Stimulated activated CD4-positive, alpha-beta T cell treated with anti-CD3 and anti-CD28 coated beads, Interleukin-4, amount 100 ng/mL, for 48 hours (primary cell): ENCODE measurements at places on chromosomes 13 and 19.
A peak's percentile ranks its signal among the peaks of the same experiment; 100 is the strongest.

DNA sequence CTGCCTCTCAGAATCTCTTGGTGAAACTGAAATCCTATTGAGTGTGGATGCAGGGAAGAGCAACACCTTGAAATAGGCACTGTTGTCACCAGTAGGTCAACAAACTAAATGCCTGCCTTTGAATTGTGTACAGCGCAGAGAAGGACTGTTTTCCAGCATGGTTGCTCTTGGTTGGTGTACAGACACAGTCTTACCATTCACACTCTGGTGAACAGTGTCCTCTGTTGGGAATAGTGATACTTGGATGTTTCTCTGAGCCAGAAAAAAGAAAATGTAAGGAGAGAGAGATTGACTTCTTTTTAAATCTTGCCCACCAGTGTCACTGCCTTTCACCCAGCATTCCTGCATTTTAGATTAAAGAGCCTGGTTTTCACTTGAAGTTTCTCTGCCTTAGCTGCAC, 179.7 kb downstream of the STK24 start:
- DNase-seq: no peak

- DNase-seq: no peak
Measured at GRCh38 chr19:18791315-18791678, 192 bp upstream of the COMP start.

DNA sequence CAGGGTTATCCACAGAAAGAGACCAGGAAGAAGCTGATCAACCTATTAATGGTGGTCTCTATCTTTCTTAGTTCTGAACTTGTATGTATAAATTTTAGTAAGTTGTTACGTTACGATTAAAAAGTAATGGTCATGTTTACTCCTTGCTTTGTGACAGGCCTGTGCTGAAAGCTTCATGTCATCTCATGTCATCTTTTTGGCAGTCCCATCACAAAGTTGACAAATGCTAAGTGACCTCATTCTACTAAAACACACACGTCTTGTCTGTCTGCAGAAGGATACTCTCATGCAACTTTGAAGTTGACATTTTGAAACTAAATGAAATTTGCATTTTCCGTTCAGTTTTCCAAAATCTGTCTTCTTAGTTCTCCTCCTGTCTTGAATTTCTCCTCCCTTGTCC, 345.9 kb downstream of the DNAJC15 start:
- DNase-seq: no peak

- DNase-seq: no peak
Measured at GRCh38 chr19:8831373-8831772, 731 bp downstream of the ZNF558 start.

GRCh38 chr13:99045396-99045795, 67.5 kb upstream of the DOCK9 start:
- no peak for DNase-seq

GRCh38 chr19:54041969-54042606, 21.6 kb downstream of the VSTM1 start:
- no peak for DNase-seq

DNA sequence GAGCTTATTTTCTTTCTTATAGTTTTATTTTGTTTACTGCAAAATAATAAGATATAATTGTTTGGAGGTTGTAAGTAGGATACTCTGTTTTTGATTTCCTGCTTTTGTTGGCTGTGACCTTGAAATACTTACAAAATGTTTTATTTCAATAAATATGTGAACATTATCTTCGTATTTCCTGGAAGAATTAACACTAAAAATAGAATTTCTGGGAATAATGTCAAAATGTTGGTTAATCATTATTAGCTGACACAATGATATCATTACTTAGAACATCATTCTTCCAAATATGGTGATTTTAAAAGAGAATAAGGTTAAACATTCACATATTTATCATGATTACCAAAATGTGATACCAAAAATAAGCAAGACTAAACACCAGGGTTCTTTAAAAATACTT, 1148.6 kb upstream of the PRR20A start:
- no peak for DNase-seq

DNA sequence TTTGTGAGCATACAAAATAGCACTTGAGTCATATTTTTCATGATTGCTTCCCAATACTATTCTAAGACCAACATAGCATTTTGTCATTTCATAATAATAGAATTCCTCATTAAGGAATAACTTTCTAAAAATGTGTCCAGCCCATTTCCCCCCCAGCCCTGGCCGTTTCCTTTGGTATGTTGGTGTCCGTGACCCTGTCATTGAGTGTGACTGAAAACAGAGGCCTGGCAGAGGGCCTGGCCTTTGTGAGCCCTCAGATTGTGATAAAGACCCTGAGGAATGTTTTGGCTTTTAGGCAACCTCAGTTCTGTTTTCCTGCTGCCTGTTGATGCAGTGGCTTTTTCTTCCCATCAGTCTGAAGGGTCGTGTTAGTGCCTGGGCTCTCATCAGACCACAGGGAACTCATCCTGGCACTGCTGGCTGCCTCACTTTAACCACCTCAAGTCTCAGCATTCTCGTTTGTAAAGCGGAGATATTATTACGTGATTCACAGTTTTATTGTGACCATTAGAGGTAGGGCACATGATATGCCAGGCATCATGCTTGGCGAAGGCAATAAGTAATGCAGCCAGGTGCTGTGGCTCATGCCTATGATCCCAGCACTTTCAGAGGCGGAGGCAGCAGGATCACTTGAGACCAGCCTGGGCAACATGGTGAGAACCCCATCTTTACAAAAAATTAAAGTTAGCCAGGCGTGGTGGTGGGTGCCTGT, 13.8 kb downstream of the SPINT2 start:
- DNase-seq: no peak

DNA sequence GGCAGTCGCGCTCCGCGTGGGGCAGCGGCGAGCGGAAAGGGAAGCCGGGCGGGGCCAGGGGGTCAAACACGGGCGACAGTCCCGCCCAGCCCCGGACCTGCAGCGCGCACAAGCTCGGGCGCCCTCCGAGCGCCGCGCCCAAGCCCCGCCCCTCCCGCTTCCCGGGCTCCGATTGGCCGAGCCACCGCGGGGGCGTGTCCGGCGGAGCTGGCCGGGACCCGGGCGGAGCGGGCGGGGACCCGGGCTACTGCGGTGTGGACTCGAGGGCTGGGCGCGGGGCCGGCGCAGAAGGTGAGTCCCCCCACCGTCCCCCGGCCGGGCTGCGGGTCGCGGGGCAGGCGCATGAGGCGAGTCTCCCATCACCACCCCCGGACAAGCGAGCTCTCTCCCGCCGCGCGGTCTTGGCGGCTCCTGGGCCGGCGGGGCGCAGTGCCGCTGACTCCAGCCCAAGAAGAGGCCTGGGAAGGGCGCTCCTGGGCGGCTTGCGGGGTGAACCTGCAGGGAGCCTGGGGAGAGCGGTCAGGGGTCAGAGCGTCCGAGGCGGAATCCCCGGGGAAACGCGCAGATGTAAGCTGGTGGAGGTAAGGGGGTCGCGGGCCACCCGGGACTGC, at the start of gene PLEKHF1:
Gene PLEKHF1, plus strand, starts transcription at position 247 of the 611 bp plus-strand sequence. CDS start 8,379 bp downstream, outside the sequence.
- DNase-seq: peak; percentile 81

DNA sequence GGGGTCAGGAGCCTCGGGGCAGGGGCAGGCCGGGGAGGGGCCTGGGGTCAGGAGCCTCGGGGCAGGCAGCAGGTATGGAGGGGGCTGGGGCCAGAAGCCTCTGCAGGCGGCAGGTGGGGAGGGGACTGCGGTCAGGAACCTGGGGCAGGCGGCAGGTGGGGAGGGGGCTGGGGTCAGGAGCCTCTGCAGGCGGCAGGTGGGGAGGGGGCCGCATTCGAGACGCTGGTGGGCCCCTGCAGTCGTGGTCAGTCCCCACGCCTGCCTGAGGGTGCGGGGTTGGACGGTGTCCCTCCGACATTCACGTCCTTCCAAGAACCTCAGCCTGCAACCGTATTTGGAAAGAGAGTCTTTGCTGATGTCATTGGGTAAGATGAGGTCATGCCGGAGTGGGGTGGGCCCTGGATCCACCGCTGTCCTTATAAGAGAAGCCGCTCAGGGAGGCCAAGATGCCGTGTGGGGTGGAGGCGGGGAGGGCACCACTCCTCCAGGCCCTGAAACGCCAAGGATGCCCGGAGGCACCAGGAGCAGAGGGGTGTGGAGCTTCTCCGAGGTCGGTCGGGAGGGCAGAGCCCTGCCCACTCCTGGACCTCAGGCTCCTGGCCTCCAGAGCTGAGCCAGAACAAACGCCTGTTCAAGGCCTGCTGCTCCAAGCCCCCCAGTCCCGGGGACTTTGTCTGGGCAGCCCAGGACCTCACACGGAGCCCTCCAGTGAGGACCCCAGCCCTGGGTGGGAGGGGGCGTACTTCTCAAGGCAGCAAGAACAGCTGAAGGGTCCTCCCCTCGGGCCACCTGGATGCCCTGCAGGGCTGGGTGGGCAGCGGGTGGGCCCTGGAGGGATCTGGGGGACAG, 30.1 kb downstream of the PIP5K1C start:
- DNase-seq: no peak

- no peak for DNase-seq
Measured at GRCh38 chr19:47520343-47520806, 5.5 kb upstream of the NAPA start.

- no peak for DNase-seq
Measured at GRCh38 chr13:40588101-40588500, 78.3 kb downstream of the FOXO1 start.

GRCh38 chr13:76387566-76387965, 498.6 kb downstream of the KCTD12 start:
- no peak for DNase-seq

- no peak for DNase-seq
Measured at GRCh38 chr13:98976338-98976737, 1.5 kb downstream of the DOCK9 start.

DNA sequence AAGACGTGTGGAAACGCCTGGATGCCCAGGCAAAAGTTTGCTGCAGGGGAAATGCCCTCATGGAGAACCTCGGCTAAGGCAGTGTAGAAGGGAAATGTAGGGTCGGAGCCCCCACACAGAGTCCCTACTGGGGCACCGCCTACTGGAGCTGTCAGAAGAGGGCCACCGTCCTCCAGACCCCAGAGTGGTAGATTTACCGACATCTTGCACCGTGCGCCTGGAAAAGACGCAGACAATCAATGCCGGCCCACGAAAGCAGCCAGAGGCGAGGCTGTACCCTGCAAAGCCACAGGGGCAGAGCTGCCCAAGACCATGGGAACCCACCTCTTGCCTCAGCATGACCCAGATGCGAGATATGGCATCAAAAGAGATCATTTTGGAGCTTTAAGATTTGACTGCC, 7.0 kb upstream of the EDNRB start:
- no peak for DNase-seq

DNA sequence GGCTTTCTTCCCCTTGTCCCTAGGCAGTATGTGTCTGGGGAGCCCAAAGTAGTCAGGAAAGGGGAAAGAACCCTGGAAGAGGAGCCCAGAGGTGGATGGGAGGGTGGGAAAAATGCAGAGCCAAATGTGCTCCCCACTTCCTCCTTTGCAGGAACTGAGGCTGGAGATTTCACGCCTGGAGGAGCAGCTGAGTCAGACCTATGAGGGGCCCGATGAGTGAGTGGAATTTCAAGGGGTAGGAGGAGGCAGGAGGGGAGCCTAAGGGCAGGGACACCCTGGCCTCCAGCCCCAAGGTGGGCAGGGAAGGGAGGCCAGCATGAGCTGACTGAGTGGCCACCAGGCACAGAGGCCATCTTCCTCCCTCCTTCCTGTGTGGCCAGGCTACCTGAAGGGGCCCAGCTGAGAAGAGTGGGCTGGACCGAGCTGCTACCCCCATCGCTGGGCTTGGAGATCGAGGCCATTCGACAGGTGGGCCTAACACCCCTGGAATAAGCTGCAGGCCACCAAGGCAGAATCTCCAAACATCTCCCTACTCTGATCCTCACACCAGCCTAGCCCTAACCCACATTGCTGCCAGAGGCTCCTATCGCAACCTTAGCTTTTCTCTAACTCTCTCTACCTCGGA, 14.3 kb downstream of the PTH2 start:
- no peak for DNase-seq

- no peak for DNase-seq
Measured at GRCh38 chr19:5563935-5564612, 3.7 kb downstream of the TINCR start.

DNA sequence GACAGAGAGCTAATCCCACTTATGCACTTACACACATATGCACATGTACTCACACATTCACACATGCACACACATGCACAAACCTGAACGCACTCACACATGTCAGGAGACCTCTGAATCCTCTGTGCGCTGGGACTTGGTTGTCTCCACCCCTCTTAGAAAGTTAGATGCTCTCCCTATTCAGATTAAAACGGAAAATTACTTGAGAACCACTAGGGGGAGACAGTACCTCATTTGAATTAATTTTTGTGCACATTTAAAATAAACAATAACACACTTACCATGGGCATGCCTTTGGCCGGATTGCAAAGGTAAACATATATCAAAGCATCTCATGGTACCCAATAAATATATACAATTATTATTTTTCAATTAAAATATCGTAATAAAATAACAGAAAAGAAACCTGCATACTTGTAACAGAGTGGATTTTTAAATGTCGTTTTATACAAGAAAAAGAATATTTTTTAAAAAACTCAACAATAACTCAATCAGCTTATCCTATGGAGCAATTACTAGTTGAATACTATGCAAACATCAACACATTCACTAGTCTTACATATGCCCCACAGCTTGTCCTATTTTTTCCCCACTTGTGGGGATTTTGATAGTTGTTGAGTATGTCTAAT, 9.5 kb upstream of the LILRB4 start:
- no peak for DNase-seq

DNA sequence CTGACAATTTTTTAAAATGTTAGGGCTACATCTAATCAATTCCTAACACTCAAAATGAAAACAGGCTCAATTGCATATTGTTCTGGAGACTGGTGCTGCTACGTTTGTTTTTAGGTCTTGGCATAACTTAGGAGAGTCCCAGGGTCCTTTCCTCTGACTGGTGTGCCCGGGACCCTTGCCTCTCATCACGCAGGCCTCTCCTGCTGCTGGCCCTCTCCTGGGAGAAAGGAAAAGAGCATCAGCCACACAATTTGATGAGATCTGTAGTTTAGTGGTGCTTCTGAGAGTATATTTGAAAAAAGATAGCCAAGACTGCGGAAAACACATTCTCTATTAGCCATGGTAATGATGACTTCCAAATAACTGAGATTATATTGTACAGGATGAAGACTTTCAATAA, 380.0 kb downstream of the KLF12 start:
- no peak for DNase-seq
